Lower lobe of right lung (tissue), 2 donors: ENCODE measurements at places on chromosomes 11 and 22.
A peak's percentile ranks its signal among the peaks of the same experiment; 100 is the strongest.

- H3K4me3 ChIP-seq: no peak overlapping the region
- no peaks in the 10 kb centered on the region for H3K27me3 ChIP-seq
Observed at GRCh38 chr11:76327756-76328388, 53.1 kb downstream of the THAP12 start.

GRCh38 chr11:69353696-69354544 lies 60.0 kb downstream of the MYEOV start:
- no peak overlapping the region for H3K4me3 ChIP-seq
- no peaks in the 10 kb centered on the region for H3K27me3 ChIP-seq
- H3K27ac ChIP-seq: no peak overlapping the region

- H3K4me3 ChIP-seq: no peak overlapping the region
- no peak overlapping the region for H3K27ac ChIP-seq
- no peak for DNase-seq
- no peaks in the 10 kb centered on the region for H3K4me1 ChIP-seq
- no peaks in the 10 kb centered on the region for H3K27me3 ChIP-seq
Observed at GRCh38 chr11:91686700-91687099, 537.9 kb upstream of the FAT3 start.

DNA sequence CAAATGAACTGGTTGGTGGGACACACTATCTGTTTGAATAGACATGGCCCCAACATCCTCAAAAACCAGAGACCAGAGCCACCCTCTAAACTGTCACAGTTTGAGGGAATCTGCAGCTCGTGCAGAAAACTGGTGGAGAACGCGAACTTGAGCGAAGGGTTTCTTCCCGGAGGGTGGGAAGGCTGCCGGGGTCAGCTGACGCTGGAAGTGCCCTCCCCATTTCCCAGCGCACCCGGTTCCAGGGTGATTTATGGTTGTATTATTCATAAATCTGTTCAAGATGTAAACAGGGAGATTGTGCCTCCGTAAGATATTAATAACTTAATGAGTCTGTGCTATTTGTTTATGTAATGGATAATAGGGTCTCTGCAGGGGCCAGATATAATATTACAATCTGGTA lies 1396.7 kb downstream of the BRD1 start:
- H3K4me3 ChIP-seq: no peak overlapping the region
- H3K4me1 ChIP-seq: no peaks in the 10 kb centered on the region
- no peak for DNase-seq
- H3K27ac ChIP-seq: no peak overlapping the region
- no peaks in the 10 kb centered on the region for H3K36me3 ChIP-seq

DNA sequence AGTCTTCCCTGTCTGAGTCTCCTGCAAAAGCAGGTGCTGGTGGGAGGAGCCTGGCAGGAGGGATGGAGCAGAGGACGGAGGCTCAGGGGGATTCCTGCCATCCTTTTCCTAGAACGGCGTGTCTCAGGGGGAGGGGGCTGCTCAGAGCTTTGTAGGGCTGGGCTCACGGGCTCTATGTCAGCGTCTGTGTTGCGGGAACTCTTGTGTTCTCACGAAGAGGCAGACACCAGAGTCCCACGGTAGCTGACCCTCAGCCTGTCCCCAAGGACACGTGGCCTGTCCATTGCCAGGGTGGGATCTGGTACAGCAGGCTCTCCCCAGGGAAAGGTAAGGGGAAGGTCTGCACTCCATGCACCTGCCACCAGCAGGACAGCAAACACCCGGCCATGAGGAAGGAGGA lies 1505.2 kb downstream of the TBC1D22A start:
- H3K36me3 ChIP-seq: no peaks in the 10 kb centered on the region
- H3K27ac ChIP-seq: no peak overlapping the region
- no peak overlapping the region for H3K4me3 ChIP-seq
- H3K4me1 ChIP-seq: no peaks in the 10 kb centered on the region

- H3K4me1 ChIP-seq: no peaks in the 10 kb centered on the region
- no peak overlapping the region for H3K4me3 ChIP-seq
- peaks cover 4% of the 10 kb centered on the region for H3K36me3 ChIP-seq
- H3K27ac ChIP-seq: no peak overlapping the region
- no peak for DNase-seq
- no peaks in the 10 kb centered on the region for H3K27me3 ChIP-seq
Observed at GRCh38 chr11:43708776-43709175, 28.2 kb downstream of the HSD17B12 start.

- H3K4me1 ChIP-seq: no peaks in the 10 kb centered on the region
- no peaks in the 10 kb centered on the region for H3K36me3 ChIP-seq
- no peak for DNase-seq
- H3K4me3 ChIP-seq: no peak overlapping the region
- H3K27me3 ChIP-seq: no peaks in the 10 kb centered on the region
- H3K27ac ChIP-seq: no peak overlapping the region
Observed at GRCh38 chr22:22711532-22711913, 67.1 kb downstream of the GGTLC2 start.

GRCh38 chr22:43167001-43167589 lies 15.7 kb downstream of the TSPO start:
- no peak overlapping the region for H3K27ac ChIP-seq
- peaks cover 20% of the 10 kb centered on the region for H3K4me1 ChIP-seq
- H3K4me3 ChIP-seq: no peak overlapping the region
- DNase-seq: no peak

DNA sequence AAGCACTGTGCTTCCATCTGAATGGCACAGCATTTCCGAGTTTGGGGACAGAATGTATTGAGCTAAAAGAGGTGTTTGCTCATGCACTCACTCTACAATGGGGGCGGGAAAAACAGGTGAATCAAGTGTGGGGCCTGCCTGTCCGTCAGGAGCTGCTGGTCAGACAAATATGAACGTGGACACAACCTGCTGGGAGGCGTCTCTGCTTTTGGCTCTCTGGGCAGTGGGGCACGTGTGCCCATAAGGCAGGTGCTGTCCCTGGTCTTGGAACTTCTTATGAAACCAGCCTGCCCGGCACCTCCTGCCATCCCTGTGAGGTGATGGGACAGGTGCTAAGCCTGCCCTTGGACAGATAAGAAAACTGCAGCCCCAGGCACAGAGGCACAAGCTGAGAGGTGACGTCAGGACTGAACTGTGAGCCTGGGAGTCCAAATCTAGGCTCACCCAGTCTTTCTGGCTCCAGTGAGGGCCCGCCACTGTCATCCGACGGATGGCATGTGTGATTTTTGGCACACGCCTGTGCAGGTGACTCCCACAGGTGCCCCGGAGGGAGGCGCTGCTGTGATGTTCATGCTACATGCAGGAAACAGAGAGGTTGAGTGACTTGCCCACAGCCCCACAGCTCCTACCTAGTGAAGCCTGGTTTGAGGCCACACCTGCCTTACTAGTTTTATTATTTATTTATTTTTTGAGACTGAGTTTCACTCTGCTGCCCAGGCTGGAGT lies 51.6 kb downstream of the SMIM38 start:
- H3K36me3 ChIP-seq: no peaks in the 10 kb centered on the region
- DNase-seq: peak; percentile 69
- H3K4me1 ChIP-seq: no peaks in the 10 kb centered on the region
- peak overlapping the region; percentile 31 for H3K27ac ChIP-seq

- no peaks in the 10 kb centered on the region for H3K27me3 ChIP-seq
- H3K27ac ChIP-seq: no peak overlapping the region
- H3K36me3 ChIP-seq: no peaks in the 10 kb centered on the region
- H3K4me3 ChIP-seq: no peak overlapping the region
- DNase-seq: no peak
- H3K4me1 ChIP-seq: no peaks in the 10 kb centered on the region
Observed at GRCh38 chr11:79807506-79807905, 366.7 kb upstream of the TENM4 start.
